ENCODE measurements at places on chromosomes 13 and 19.

DNA sequence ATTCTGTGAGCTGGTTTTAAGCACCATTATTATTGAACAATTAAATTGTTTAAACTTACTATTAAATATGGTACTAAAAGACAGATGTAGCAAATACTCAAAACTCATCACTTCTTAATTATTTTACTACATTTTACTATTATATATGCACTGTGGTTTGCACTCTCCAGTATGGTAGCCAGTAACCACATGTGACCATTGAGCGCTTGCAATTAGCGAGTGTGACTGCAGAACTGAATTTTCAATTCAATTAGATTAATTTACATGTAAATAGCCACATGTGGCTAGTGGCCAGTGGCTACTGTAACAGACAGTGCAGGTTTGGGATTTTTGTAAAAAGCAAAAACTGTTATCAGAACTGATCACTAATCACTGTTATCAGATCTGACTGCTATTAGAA is 208.2 kb upstream of the SOX21 start:
- no peak for DNase-seq

GRCh38 chr13:112444416-112445399 is 68.6 kb downstream of the SPACA7 start:
- no peak for DNase-seq

- peak; percentile 46 for DNase-seq
These were observed 5.8 kb downstream of the ZNF175 start for GRCh38 chr19:51576850-51577249.

- no peak for DNase-seq
These were observed 13.1 kb upstream of the SLC1A6 start for GRCh38 chr19:14992780-14993179.

GRCh38 chr19:44401139-44402115 is at the start of gene ZNF285:
Gene ZNF285, minus strand, starts transcription at chr19:44401608. Its CDS starts 4,395 bp downstream, at chr19:44397213.
- DNase-seq: peak; percentile 50

GRCh38 chr13:93344048-93344705 is 117.6 kb downstream of the GPC6 start:
- no peak for DNase-seq

- DNase-seq: no peak
These were observed 10.6 kb downstream of the ERFL start for GRCh38 chr19:41917676-41918075.
